ENCODE measurements at places on chromosomes 2 and 18.

DNA sequence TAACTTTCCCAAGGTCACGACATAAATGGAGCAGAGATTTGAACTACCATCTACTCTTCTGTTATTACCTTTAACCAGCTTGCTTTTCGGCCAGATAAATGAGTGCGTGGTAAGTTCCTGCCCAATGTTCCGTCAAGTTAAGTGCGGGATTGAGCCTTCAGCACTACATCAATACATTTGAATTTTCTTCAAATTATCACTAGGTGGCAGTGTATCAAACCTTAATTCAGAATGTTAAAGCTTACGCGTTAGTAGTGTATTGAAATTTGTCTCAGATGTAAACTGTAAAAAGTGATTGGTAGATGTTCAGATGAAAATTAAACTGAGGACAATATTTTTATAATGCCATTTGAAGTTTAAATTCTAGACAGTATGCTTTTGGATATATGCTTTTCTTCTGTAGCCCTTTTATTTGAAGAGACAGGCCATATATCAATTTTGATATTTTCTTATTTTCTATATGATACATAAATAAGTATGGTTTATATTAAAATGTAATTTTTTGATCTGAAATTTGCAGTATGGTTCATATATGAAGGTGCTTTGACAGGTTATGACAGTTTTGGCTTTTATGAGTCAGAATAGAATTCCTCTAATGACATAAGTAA lies 681.3 kb downstream of the ADCYAP1 start:
- no peak for DNase-seq

DNA sequence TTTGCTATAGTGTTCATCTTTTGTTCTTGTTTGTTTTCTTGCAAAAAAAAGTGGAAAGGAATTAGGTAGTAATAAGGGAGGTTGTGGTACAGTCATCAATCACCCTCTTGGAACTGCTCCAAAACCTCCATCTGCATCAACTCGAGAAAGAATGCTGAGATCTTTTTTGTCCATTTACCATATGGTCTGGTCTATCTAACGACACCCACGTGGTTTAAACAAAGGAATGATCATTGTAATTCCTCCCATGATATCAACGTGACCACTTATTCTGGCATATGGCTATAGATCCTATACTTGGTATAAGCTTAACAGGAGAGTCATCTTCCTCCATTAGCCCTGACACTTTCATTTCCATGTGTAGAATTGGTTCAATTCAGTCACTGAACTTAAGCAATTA lies 1025.3 kb upstream of the NXPH2 start:
- DNase-seq = no peak

DNA sequence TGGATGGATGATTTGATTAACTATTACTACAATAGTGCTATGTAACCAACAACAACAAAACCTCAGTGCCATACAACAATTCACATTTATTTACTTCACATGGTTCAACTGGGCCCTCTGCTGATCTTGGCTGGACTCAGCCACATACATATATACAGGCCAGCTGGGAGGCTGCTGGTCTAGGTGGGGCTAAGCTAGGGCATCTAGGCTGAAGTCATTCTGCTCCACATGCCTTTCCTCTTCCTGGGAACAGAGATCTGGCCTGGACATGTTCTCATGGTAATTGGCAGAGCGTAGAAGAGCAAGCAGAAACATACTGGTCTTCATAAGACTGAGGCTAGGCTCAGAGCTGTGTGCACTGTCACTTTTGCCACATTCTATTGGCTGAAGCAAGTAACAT lies 102.8 kb upstream of the RNF152 start:
- no peak for DNase-seq

DNA sequence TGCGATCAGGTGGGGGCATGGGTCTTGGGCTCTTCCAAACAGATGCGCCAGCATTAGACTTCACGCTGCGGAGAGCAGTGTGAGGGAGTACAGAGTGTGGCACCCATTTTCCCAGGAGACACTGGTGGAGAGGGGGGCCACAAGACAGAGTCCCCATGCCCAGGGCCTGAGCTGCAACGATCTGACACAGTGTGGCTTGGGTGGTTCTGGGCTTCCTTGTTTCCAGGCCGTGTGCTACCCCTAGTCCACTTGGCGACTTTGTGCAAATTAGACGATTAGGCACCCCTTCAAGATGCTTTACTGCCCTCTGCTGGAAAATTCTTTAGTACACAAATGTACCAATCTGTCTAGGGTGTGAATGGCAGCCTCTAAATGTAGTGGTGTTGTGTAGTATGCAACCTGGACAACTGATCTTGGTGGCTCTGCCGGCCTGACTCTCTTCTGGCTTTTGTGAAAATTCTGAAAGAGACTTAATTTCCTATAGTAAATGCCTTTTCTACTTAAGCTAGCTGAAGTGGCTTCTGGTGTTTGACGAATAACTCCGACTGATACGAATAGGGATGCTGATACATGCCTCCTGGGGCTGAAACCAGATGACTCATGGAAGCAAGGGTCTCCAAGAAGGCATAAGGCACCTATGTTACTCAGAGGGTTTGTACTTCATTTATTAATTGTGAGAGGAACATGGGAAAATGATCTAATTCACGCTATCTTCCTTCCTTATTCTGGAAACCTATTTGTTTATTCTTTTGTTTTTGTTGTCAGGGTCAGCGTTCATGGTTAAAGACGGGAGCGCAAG lies 92.3 kb upstream of the SMAD2 start:
- DNase-seq = no peak

DNA sequence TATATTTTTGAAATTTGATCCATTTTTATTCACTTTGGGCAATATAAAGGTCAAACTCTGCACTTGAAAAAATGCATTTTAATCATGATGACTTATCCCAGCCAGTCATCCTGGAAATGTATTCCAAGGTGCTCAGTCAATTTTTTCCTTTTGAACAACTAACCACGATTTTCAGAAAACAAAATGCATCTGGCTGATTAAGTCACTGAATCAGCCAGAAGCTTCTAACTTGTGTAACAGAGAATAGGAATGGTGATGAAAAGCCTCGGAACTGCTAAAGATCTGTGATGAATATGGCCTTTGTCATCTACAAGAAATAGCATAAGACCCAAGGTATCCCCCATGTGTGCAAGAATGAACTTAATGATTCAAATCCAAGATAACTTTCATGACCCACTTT lies 572.7 kb downstream of the EPHA4 start:
- DNase-seq = no peak

- DNase-seq = no peak
Measured at GRCh38 chr2:66782780-66783361, 347.9 kb downstream of the MEIS1 start.
